ENCODE measurements at places on chromosomes 2 and 18.

DNA sequence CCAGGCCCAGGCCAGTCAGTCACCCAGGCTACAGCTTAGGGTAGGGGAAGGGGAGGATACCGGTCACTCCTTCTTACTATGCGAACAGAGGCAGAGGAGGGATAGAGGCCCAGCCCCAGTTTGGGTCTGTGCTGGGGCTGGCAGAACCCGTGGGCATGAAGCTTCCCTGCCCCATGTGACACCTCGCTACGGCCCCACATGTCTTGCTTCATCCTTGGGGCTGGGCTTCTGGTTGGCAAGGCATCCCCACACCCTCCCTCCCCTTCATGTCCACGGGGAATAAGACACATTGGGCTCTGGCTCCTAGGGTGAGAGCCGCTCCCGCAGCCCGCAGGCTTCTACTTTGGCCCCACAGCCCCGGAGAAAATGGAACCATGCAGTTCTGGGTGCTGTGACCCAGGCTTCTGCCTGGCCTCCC, 32.4 kb downstream of the HS1BP3 start:
- DNase-seq: no peak

DNA sequence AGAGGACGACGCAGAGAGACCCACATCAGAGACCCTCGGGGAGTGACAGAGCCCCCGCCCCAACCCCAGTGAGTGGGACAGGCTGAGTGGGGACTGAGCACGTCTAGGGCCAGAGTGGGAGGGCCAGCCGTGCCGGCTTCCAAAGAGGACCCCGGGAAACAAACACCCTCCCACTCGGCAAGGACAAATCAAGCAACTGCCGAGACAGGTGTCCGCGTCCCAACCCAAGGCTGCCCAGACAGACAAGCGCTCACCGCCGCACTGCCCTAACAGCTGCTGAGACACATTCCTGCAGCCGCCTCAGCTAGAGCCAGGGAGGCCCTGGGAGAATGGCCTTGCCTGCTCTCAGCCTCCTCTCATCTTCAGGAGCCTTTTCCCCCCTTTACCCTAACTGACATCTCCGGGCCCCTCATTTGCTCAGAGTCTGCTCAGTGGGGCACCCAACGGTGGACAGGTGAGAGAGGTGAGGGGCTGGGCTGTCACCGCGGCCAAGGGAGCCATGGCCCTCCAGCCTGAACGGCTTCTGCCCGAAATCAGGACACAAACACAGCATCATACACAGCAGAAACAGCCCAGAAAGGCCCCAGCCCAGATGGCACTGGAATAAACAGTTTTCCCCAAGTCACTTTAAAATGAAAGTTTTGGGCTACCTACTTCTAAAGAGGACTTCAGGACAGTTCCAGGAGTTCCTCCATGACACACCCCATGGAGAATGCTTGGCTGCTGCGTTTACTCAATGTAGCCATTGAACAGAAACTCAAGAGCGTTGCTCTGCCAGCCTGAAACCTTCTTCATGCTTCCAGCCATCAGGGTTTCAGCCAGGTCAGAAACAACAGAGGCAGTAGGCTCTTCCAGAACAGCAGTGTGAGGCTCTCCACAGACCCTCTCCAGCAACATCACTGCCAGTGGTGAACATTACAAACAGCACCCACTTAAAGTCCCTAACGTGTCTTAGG, 23.6 kb downstream of the SLC66A2 start:
- peak; percentile 20 for DNase-seq

GRCh38 chr2:235852526-235852920, 315.7 kb downstream of the GBX2 start:
- no peak for DNase-seq

GRCh38 chr18:49071317-49071716, 120.6 kb upstream of the SMAD7 start:
- no peak for DNase-seq

DNA sequence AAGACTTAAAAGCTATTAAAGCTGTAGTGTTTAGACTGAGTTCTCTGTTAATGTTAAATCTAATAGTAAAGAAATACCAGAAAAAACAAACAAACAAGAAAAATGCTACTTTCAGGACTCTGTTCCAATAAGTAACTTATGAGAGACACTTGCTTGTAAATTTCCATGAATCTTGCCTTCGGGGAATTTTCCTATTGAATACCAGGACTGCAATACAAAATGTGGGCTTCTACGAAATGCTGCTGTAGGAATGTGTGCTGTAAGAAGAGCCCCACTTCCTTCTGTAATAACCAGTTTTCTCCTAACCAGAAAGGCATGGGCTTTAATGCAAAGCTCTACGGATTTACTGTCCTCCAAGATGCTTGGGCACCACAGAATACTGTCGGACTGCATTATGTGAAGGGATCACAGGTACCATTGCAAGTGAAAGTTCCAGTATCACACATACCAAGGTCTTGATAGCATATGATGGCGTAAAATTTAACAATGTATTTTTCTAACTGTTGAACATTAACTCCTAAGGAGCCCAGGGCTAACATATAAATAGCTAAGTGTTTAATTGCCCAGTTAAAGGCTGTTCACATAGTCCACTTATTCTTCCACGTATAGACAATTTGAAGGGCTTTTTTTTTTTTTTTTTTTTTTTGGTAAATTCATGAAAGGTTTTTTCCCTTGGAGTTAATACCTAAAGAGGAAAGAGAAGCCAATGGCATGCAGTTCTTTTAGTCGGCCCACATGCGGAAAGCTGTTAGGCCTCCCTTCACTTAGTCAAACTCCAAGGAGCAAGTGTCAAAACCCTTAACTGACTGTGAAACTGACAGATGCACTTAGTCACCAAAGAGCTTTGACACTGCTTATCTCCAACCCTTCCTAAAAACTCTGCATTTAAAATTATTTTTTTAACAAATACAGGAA, 564.0 kb upstream of the POU3F3 start:
- no peak for DNase-seq

- no peak for DNase-seq
These were observed 35.4 kb downstream of the TMEM247 start for GRCh38 chr2:46514738-46515137.

DNA sequence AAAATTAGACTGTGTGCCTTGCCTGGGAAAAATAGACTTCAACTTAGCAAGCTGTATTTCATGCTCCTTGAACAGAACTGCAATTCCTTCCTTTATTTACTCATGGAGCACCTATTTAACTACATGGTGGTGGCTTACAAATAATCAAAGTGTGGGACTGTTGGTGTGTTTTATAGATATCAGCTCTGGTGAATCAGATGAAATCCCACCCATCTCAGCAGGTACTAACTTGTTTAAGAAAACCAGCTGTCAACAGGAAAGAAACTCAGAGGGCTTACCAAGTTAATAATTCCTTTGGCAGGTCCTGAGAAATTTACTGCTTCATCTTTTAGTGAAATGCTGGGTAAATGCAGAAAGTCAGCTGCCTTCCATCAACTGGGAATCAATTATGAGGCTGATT, 830.6 kb downstream of the SLC4A3 start:
- no peak for DNase-seq

All from left lung (tissue), 14 donors.